ENCODE measurements at places on chromosomes 16 and 17. TPM values are rescaled to one million over a fixed set of nuclear protein-coding genes. Genes with fewer than 3 reads are reported as not detected.

GRCh38 chr16:54072237-54072636, 214.3 kb downstream of the IRX3 start:
- H3K36me3 ChIP-seq = peaks cover 4% of the 10 kb centered on the region
- peaks cover under 1% of the 10 kb centered on the region for H3K4me1 ChIP-seq
- no peak overlapping the region for H3K4me3 ChIP-seq
- DNase-seq = no peak
- H3K27me3 ChIP-seq = no peaks in the 10 kb centered on the region

- DNase-seq = no peak
- H3K36me3 ChIP-seq = peaks cover 3% of the 10 kb centered on the region
- peaks cover 4% of the 10 kb centered on the region for H3K4me1 ChIP-seq
- H3K27ac ChIP-seq = no peak overlapping the region
- no peak overlapping the region for H3K4me3 ChIP-seq
These were observed 63.8 kb downstream of the GSG1L start for GRCh38 chr16:27999687-28000086.

GRCh38 chr16:21281698-21282389, 3.8 kb upstream of the CRYM start:
- H3K27ac ChIP-seq = no peak overlapping the region
- no peaks in the 10 kb centered on the region for H3K36me3 ChIP-seq
- peaks cover 67% of the 10 kb centered on the region for H3K27me3 ChIP-seq
- peaks cover 8% of the 10 kb centered on the region for H3K4me1 ChIP-seq

GRCh38 chr16:59684911-59685310, 950.8 kb upstream of the GOT2 start:
- H3K4me1 ChIP-seq = no peaks in the 10 kb centered on the region
- no peaks in the 10 kb centered on the region for H3K36me3 ChIP-seq
- no peaks in the 10 kb centered on the region for H3K27me3 ChIP-seq
- H3K27ac ChIP-seq = no peak overlapping the region
- DNase-seq = no peak
- no peak overlapping the region for H3K4me3 ChIP-seq

GRCh38 chr17:81460856-81461460, 51.6 kb downstream of the ACTG1 start:
- H3K36me3 ChIP-seq = no peaks in the 10 kb centered on the region
- peaks cover 4% of the 10 kb centered on the region for H3K4me1 ChIP-seq
- no peak overlapping the region for H3K4me3 ChIP-seq
- DNase-seq = no peak

- DNase-seq = no peak
- H3K27me3 ChIP-seq = no peaks in the 10 kb centered on the region
- H3K27ac ChIP-seq = no peak overlapping the region
- peaks cover 55% of the 10 kb centered on the region for H3K4me1 ChIP-seq
- peaks cover 11% of the 10 kb centered on the region for H3K36me3 ChIP-seq
These were observed 24.5 kb upstream of the CPSF4L start for GRCh38 chr17:73285916-73286862.

GRCh38 chr17:38608648-38609047, 2.9 kb upstream of the SRCIN1 start:
- no peaks in the 10 kb centered on the region for H3K36me3 ChIP-seq
- no peak overlapping the region for H3K27ac ChIP-seq
- peak overlapping the region; percentile 14 for H3K4me3 ChIP-seq
- DNase-seq = no peak
- peaks cover 39% of the 10 kb centered on the region for H3K27me3 ChIP-seq
- H3K4me1 ChIP-seq = peaks cover 12% of the 10 kb centered on the region

DNA sequence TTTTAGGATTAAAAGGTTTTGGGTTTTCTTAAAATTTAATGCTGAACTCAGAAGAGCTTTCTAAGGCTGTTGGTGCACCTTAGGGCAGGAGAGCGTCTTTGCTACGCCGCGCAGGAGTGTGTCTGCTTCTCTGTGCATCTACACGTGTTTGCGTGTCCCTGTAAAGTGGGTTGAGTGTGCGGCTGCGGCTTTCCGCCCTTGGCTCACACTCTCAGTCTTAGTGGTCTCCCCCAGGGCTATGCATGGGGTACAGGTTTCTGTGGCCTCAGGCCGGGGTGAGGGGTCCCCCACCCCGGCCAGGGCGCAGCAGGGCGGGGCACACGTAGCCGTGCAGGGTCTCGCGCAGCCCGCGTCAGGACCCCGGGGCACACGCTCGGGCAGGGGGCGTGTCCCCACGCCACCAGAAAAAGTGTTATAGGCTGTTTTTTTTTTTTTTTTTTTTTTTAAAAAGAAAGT, 727 bp upstream of the TENT4B start:
- peaks cover 29% of the 10 kb centered on the region for H3K4me1 ChIP-seq
- H3K36me3 ChIP-seq = peaks cover 3% of the 10 kb centered on the region
- peak overlapping the region; percentile 93 for H3K27ac ChIP-seq
- peak overlapping the region; percentile 96 for H3K4me3 ChIP-seq
- H3K27me3 ChIP-seq = no peaks in the 10 kb centered on the region

GRCh38 chr17:77042476-77043231, 98.1 kb upstream of the SEC14L1 start:
- no peak overlapping the region for H3K27ac ChIP-seq
- H3K27me3 ChIP-seq = peaks cover 11% of the 10 kb centered on the region
- no peaks in the 10 kb centered on the region for H3K36me3 ChIP-seq
- no peak for DNase-seq
- no peak overlapping the region for H3K4me3 ChIP-seq
- H3K4me1 ChIP-seq = peaks cover 8% of the 10 kb centered on the region

DNA sequence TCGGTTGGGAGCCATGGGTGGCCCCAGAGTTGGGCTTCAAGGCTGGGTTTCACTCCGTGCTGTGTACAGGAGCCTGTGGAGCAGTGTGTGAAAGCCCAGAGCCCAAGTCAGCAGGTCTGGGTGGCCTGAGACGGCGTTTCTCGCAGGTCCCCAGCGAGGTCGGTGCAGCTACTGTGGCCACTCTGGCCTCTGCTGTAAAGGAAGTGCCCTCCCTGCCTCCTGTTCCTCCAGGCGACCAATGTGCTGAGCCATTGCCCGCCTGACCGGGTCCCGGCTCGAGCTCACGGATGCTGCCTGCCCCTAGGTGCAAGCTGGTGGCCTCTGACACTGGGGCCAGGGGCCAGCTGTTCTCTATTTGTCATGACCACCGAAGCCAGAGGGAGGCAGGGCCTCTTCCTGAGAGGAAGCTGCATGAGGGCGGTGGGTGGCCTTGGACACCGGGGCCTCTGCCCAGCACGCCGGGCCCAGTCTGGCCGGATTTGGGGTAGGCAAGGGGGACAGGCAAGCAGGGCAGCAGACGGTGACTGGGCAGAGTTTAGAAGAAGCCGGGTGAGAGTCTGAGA, 170.9 kb downstream of the IRF8 start:
- no peak overlapping the region for H3K4me3 ChIP-seq
- H3K36me3 ChIP-seq = no peaks in the 10 kb centered on the region
- no peak for DNase-seq
- peaks cover 56% of the 10 kb centered on the region for H3K27me3 ChIP-seq

GRCh38 chr17:48718227-48718760, 4.0 kb downstream of the PRAC1 start:
- H3K27ac ChIP-seq = no peak overlapping the region
- peaks cover 9% of the 10 kb centered on the region for H3K4me1 ChIP-seq
- H3K27me3 ChIP-seq = peaks cover 100% of the 10 kb centered on the region
- DNase-seq = no peak

- H3K4me3 ChIP-seq = no peak overlapping the region
- H3K27ac ChIP-seq = no peak overlapping the region
- DNase-seq = no peak
- H3K36me3 ChIP-seq = peaks cover 24% of the 10 kb centered on the region
- no peaks in the 10 kb centered on the region for H3K27me3 ChIP-seq
These were observed 19.2 kb downstream of the PGS1 start for GRCh38 chr17:78397681-78398101.

GRCh38 chr16:46748775-46749705, 896 bp upstream of the MYLK3 start:
- H3K36me3 ChIP-seq = no peaks in the 10 kb centered on the region
- H3K27ac ChIP-seq = peak overlapping the region; percentile 83
- no peaks in the 10 kb centered on the region for H3K27me3 ChIP-seq
- H3K4me3 ChIP-seq = peak overlapping the region; percentile 50
- no peak for DNase-seq

GRCh38 chr17:55825213-55825612, 74.4 kb downstream of the PCTP start:
- no peak for DNase-seq
- no peak overlapping the region for H3K4me3 ChIP-seq
- H3K27me3 ChIP-seq = peaks cover 3% of the 10 kb centered on the region
- no peaks in the 10 kb centered on the region for H3K36me3 ChIP-seq
- no peak overlapping the region for H3K27ac ChIP-seq

CEP295NL gene
- total RNA-seq = 3.8 TPM

TRPV2 gene
- 1.7 TPM for total RNA-seq

SOST gene
- not detected for total RNA-seq

CRHR1 gene
- total RNA-seq = 0.17 TPM

PDIA2 gene
- total RNA-seq = 1.6 TPM

MMP28 gene
- total RNA-seq = 0.97 TPM

STAT5A gene
- 1.6 TPM for total RNA-seq

KRT10 gene
- total RNA-seq = 83.0 TPM

All from type B pancreatic cell (in vitro differentiated cells).